ENCODE measurements at places on chromosomes 6 and 20.

DNA sequence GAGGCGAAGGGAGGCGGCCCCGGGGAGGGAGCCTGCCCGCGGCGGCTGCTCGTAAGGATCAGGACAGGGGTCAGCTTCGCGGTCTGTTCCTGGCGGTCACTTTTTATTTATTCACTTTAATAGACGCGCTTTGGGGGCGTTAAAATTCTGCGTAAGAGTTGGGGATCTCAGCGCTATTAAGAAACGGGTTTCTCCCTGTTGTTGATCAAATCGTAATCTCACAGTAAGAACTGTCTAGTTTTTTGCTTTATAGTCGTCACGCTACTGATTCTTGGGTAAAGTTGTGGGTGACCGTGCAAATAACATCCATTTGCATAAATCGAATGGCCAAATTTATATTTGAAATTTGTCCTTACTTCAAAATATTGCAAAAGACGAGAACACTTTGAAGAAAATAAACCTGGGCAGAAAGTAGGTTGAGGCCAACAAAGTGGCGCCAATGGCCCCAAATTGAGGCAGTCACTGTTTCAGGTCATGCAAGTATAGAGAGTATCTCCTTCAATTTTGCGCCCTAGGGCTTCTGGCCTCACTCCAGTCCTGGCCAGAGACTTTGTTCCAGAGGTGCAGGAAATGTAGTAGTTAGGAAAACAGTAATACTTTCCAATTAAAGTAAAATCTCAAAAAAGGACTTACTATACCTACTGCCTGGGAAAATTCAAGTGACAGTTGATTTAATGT, 963 bp upstream of the RMND1 start:
- peak; percentile 31 for DNase-seq

DNA sequence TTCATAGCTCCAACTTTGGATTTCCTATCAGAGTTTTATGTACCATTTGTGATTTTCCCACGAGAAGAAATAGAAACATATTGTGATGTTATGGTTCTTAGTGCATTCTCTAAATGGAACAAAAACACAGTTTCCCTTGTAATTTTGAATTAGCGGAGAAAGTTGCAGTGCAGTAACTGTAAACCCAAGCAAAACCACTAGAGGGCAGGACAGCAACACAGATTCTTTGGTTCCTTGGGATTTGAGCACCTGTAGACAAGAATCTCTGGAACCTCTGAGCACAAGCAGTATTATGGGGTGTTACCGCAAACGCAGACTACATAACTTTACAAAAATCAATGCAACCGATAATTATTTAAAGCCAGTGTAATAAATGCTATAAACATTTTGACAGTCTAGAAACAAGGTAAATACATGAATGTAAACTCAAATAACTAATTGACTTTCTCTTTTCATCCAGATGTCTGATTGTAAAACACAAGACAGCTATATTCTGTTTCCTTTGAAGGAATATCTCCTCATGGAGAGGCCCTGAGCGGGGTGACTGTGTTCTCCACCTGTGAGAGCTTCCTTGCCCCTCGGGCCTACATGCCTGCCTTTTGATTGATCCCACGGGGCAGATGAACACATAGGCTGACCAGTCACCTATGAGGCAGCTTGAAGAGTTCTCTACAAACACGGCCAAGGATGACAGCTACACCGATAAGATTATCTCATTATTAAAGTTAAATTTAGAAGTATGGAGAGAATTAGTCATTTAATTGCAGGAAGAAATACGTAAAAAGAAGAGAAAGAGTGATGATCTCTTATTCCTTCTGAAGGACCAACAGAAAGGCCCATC, 67.5 kb upstream of the COL21A1 start:
- DNase-seq, result peak; percentile 19

GRCh38 chr20:9634327-9634726, 119.9 kb downstream of the LAMP5 start:
- no peak for DNase-seq

DNA sequence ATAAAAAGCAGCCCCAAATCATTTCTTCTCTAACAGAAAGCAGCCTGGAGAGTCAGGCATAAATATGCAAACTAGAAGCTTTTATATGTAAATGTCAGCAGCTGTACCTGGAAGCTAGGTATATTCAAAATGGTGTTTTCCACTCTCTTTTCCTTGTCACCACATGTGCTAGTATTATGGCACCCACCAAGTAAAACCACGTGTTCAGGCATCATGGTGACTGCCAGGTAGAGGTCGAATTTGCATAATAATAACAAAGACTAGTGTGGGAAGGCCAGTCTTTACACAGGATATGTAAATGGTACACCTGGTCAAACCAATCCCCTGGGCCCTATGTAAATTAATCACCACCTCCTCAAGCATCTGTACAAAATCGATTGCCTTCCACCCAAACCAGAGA, 124.0 kb downstream of the MMUT start:
- no peak for DNase-seq

DNA sequence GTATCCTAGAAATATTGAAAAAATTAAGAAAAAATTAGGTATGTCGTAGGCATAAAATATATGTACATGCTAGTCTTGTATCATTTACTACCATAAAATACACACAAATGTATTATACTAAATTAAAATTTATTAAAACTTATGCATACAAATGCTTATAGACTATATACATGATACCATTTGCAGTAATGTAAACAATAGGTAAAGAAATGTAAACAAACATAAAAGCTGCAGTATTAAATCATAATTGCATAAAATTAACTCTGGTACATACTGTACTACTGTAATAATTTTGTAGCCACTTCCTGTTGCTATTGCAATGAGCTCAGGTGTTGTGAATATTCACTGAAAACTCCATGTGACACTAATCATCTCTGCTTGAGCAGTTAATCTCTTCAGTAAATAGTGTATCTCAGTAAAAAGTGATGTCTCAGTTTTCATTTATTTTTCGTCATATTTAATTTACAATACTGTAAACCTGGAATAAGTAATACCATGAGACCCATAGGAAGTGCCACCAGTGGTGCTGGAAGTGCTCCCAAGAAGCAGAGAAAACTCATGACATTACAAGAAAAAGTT, 29.3 kb downstream of the RALGAPB start:
- DNase-seq, result no peak

GRCh38 chr20:62995898-62996595, 10.7 kb downstream of the BHLHE23 start:
- DNase-seq, result no peak

DNA sequence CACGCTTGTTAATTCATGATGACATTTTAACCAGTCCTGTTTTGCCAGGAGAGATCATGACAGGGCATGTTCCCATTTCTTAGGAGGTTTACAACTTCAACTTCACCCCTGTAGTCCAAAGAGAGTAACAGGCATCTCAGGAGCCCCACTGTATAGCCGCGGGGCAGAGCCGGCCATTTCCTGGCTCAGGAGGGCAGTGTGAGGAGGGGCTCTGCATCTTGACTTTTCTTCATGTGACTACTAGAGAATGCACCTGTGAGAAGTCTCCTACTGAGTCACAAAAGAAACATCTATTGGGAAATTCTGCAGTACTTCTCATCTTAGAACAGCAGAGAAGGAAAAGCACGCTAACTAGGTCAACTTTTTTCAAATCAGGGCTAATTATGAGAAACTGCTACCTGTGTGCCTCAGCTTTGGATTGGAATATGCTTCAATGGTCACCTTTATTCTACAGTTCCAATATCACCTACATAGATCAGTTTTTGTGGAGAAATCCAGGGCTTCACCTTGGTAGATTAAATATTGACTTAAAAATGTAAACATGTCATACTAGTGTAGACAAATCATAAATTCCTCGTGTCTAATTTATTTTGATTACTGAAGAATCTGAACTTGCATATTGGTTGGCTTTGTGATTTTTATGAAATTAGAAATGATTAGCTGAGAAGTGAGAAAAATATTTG, 28.6 kb upstream of the SIM1 start:
- DNase-seq, result no peak

DNA sequence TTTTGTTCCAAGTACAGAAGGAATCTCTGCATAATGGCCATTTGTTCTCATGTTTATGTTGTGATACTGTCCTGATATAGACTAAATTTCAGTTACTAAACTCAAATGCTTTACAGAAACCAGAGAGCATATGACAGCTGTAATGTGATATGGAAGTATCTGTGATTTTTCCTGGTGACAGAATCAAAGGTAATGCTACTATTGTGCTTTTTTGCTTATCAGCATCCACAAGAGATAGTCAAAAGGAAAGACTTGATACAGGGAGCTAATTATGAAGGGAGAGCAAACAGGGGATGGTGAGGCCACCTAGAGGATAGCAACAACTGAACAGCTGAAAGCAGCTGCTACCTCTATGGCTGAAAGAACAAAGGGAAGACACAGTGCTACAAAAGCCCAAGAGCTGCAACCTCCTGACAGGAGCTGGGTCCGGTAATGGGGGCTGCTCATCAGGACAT, 181.4 kb downstream of the PHF3 start:
- peak; percentile 31 for DNase-seq

DNA sequence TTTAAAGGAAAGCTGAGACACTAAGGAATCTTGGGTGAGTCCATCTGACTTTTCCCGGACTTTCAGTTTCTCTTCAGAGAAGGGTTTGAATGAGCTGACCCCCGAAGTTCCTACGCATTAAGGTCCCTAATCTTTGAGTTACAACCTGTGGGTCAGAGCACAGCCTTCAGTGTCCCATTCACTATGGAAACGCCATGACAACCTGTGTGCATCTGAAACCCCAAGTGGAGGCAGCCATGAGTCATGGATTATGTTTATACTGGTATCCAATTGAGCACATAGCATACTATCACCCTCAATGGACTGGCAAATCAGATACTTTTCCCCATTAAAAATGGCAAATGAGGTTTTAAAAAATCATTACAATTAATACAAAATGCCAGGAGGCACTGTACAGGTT, 11.4 kb downstream of the MYLK4 start:
- no peak for DNase-seq

DNA sequence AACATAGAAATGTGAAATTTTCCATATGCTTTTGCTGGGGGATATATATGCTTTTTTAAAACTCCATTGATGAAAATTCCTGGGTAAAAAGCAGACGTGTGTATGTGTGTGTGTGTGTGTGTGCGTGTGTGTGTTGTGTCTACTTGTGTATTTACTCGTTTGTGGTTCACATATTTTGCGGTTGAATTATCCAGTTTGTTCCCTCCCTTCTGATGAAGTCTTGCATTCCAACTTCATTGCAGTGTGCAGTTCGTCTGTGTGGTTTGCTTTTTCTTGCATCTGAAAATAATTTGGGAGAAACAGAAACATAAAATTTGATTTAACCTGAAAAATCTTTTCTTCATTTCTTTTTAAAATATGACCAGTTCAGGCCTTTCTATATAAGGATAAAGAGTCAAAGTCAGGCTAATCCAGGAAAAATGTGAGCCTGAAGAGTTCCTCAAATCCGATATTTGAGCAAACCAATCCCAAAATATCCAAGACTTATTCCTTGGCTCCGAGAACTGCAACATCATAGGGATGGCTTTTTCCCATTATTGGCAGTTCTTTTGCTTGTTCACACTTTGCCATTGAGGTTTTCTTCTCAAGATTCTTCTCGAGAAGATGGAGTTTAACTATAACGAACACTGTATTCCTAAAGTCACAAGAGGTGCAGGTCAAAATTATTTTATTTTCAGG, 202.2 kb upstream of the CCN2 start:
- no peak for DNase-seq

GRCh38 chr20:36645353-36645752, 643 bp downstream of the SLA2 start:
- DNase-seq, result no peak

DNA sequence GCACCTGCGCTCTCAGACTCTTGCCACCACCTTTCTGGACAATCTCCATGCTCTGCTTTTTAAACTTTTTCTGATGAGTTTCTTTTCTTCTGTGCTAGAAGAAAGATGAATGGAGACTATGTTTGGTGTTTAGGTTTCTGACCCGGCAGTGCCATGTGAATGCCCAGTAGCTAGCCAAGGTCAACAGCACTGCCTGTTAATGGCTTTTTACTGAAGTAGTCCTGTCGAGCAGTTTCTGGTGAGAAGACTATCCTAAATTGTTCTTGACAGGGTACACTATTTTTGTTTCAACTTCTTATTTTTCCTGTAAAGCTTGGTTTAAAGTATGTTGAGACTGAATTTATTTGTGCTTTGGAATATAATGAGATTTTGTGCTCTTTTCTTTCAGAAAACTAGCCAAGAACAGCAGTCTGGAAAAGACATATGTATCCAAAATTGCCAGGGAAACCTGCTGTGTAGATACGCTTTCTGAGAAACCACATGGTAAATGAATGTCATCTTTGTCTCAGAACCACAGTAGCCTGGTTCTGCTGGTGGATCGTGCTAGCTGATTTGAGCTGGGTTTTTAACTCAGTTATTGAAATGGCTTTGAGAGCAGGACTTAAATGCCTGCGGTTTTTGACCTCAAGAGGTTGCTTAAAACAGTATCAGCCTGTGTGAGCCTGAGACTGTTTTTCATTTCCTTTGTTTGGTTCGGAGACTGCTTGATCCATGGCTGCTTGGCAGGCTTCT, 48.1 kb downstream of the KCNS1 start:
- peak; percentile 81 for DNase-seq
